NCI-H82 (cell line): ENCODE measurements at places on chromosomes 16 and 17.

GRCh38 chr17:16882243-16882925 lies 89.5 kb downstream of the TNFRSF13B start:
- no peak for DNase-seq

- DNase-seq, result no peak
Measured at GRCh38 chr16:23128056-23128455, 21.2 kb downstream of the USP31 start.

DNA sequence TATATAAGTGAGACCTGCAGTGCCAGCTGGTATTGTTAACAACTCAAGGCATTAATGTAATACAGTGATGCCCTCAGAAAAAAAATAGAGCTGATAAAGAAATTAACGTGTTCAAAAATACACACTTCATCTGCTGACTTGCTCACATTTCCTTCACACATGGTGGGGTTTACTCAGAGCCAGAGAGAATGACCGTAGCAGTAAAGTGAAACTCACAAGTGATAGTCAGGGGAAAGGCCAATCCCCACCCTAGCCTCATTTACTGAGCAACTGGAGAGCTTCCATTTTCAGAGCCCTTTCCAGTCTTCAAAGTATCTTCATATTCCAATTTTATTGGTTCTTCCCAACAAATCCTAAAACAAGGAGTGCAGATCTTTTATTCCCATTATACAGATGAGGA lies 74.0 kb upstream of the HLF start:
- no peak for DNase-seq

DNA sequence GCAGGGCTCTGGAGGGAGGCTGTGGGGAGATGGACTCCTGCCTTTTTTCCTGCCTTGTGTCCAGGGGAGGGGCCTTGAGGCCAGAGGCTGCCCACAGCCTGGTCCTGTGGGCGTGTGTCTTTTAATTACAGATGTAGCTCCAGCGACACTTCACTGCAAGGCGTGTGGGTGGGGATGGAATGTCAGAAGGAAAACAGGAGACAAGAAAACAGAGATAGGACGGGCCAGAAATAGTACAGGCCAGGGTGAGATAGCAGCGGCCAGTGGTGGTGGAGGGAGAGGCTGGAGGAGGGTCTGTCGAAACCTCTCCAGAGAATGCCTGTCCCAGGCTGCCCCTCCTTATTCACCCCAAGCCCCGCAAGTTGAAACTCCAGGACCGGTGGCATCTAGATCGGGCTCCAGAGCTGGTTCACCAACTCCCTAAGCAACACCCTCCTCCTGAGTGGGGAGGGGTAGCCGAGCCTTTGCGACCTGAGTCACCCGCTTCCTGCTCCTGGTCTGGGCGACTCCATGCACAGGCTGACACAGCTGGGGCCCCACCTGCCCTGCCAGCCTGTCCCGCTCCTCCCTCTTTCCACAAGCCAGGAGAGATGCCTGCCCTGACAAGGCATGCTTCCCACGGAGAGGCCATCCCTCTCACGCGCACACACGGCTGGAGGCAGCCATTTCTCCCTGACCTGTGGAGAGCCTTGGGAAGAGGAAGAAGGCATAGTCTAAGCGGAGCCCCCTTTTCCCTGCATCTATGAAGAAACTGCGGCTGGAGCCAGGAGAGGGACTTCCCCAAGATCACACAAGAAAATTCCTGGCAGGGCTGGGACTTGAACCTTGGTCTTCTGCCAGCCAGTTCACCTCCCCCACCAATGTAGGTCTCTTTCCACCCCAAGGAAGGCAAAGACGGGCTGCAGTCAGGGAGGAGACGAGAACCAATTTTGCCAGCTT lies 6.6 kb upstream of the JUP start:
- no peak for DNase-seq

DNA sequence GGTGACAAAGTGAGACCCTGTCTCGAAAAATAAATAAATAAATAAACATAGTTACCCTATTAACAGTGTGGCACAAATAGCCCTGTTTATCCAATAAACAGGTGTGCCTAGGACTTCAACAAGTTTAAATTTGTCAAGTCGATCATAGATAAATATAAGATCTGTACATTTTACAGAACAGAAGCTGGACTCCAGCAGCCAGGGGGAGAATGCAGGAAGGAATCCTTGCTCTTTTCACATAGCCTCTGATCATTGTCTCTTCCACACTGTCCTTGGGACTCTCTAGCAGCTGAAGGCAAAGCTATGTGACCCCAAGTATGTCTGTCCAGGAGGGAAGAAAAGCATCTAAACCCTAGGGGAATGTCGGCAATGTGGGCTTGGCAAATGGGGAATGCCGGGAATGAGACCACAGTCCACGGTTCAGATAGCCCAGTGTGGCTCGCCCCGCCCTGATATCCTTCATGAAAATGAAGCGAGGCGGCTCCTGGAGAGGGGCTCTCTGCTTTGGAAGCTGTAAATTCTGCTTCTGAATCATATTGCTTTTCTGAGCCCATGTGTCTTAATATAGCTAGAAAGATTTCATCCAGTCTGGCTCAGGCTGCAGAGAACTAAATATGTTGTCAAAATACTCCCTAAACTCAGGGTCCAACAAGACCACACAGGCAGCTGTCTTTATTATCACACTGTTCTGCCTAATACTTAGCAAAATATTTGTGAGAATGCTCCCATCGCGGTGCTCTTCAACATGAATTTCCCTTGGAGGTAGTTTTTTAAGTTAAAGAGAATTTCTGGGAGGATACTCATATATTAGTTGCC lies 24.9 kb upstream of the GRB2 start:
- DNase-seq, result no peak

DNA sequence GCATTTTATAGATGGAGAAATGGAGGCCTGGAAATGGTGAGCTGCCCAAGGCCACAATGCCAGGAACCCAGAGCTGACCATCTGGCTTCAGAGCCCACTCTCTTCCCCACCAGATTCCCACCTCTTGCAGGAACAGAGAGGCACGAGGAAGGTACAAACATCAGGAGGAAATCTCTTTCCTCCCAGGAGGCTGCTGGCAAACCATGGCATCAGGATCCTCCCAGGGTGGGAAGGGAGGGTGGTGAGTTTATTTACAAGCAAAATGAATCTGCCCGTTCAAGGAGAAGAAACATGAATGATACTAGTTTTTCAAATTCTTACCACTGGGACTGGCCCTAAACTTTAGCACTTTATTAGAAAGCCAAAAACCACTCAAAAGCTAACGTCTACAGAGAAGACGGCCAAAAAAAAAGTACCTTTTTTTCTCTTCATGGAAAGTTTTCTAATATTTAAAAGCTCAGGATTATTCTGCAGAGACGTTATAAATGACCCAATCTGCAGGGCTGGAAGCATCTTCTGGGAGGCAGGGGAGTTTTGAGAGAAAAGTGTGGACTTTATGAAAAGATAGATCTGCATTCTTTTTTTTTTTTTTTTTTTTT lies 79.1 kb downstream of the NXN start:
- DNase-seq, result peak; percentile 24

- no peak for DNase-seq
Measured at GRCh38 chr17:38330941-38331411, 12.8 kb downstream of the GPR179 start.

DNA sequence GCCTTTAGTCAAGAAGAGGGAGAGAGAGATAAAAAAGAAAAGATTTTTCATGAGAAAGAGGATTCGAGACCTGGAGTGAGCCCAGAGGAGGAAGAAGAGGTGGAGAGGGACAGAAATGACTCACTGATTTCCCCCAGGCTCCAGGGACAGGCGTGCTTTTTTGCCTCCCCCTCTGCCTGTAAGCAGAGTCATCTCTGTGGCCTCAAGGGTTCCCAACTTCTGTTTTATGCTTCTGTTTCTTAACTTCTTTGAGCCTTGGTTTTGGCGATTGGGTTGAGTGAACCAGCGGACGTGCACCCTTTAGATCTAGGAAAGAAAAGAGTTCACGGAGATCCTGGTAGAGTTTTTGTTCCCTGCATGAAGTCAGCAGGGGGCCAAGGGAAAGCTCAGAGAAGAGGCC lies 147.9 kb upstream of the NOL11 start:
- DNase-seq, result no peak

- DNase-seq, result no peak
Measured at GRCh38 chr16:65510241-65510640, 388.4 kb upstream of the CDH11 start.

- DNase-seq, result peak; percentile 51
Measured at GRCh38 chr17:77332981-77333685, 192.4 kb downstream of the SEC14L1 start.

- DNase-seq, result no peak
Measured at GRCh38 chr17:77286641-77287431, 146.1 kb downstream of the SEC14L1 start.

GRCh38 chr16:1678500-1679098 lies 520 bp downstream of the JPT2 start:
- peak; percentile 51 for DNase-seq

GRCh38 chr16:11202260-11203091 lies 53.5 kb downstream of the SOCS1 start:
- DNase-seq, result peak; percentile 11

- peak; percentile 46 for DNase-seq
Measured at GRCh38 chr17:4920351-4921048, 11.6 kb upstream of the GP1BA start.
